ENCODE measurements at places on chromosomes 12 and 14.

DNA sequence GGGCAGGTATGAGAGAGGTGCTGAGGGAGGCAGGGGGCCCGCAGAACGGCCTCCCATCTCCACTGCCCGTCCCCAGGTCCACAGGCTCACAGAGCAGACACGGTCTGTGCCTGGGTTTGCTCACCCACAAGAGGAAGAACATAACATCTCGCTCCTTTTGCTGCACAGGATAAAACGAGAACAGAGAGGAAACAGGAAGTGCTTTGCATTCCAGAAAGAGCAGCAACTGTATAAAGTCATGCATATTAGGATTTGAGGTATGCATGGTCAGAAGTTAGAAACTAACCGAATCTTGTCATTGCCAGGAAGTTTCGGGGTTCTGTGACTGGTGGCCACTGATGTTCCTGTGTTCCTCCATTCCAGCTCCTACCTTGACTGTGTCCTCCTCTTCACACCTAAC, 25.0 kb downstream of the NTF3 start:
- no peak for DNase-seq

GRCh38 chr12:31589598-31589903, 1.4 kb downstream of the DENND5B start:
- DNase-seq: peak; percentile 9

GRCh38 chr14:62885451-62885850, 159.8 kb downstream of the KCNH5 start:
- no peak for DNase-seq

DNA sequence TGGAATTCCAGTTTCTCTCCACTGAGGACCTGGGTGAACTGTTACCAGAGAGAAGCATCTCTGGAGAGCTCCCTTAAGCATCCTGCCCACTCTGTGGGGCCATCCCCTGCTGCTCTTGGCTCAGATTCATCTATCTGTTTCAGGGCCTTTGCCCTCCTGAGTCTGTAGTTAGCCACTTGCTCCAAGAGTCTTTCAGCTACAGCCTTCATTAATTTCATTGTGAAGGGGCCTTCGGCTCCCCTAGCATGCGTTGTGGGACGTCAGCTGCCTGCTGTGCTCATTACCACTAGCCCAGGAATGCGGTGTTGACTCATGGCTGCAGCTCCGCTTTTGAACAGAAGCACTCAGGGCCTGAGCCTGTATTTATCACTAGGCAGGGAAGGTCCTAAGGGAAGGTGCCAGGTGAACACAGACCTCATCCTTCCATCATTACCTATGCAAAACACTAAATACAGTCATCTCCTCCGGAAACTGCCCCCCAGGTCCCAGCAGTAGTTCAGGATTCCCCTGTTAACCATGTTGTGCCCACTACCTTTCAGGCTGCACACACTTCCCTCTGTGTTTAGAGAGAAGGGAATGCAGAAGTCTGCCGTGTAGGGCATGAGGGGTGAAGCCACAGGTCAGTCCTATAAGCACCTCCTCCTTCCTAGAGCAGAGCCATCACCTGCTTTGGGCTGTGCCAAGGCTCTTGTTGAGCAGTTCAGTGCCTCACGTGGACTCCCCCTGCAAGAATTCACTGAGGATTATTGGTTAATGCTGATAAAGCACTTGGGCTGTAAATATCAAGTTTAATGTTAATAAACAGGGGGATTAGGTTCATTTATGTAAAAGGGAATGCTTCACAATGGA, 191.4 kb downstream of the CACNA1C start:
- no peak for DNase-seq

GRCh38 chr12:67649570-67650387, 1.2 kb downstream of the DYRK2 start:
- DNase-seq: no peak

DNA sequence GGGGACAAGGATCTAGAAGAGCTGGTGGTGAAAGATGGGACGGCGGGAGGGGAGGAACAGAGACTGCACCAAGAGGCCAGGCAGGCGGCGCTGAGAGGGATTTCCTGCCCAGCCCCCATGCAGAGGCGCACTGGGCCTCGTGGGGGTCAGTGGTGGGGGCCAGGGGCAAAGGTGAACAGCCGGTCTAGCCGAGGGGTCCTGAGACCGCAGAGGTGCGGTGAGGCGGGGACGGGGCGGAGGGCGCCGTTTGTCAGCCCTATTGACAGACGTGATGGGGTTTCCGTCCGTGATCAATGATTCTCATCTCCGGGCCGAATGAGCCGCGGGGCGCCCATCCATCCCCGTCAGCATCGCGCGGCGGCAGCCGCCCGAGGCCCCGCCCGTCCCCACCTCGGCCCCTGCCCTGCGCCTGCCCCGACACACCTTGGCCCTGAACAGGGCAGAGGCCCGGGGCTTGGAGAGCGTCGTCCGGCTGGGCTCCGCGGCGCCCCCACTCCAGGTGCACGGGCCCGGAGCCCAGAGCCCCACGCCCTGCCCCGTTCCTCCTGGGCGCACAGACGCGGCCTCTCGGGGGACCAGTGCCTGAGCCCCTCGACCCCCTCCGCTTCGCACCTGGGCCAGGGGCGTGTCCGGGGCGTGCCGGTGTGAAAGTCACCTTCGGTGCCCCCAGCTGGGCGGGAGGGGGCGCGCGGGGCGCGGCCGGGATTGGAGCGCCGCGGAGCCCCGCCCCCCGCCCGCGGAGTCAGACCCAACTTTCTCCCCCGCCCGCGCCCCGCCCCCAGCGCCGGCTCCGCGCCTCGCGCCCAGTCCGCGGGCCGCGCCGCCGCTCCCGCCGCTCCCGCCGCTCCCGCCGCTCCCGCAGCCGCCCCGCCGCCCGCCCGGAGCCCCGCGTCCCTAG, at the start of gene NXPH4:
Gene NXPH4, plus strand, starts transcription at position 781 of the 898 bp plus-strand sequence. CDS start 176 bp downstream, outside the sequence.
- DNase-seq: no peak

DNA sequence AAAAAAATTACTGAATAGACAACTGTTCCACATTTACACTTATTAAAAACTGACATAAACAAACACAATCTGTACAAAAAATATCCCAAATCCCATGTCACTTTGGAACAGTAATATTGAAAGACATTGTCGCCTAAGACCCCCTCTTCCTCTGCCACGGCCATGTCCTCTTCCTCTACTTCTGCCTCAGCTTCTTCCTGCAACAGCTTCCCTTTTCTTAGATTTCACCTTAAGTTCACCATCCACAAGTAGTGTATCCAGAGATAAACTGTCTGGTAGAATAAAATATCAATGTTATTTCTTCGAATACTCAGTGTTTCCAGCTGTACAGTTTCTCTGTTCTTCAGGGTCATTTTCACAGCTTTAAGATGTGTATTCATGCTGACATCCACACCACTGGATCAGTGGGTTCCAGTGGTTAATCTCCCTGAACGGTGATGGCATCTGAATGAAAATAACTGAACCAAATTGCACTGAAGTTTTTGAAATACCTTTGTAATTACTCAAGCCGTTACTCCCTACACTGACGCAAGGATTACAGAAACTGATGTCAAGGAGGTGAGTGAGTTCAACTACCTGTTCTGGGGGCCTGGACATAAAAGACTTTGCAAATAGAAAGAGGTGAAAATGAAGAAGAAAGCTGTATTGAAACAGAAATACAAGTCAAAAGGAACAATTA, 208.5 kb downstream of the C12orf50 start:
- no peak for DNase-seq

- no peak for DNase-seq
Observed at GRCh38 chr14:75489480-75489837, 32.8 kb upstream of the BATF start.

GRCh38 chr12:100539202-100539601, 34.3 kb upstream of the GAS2L3 start:
- DNase-seq: no peak

DNA sequence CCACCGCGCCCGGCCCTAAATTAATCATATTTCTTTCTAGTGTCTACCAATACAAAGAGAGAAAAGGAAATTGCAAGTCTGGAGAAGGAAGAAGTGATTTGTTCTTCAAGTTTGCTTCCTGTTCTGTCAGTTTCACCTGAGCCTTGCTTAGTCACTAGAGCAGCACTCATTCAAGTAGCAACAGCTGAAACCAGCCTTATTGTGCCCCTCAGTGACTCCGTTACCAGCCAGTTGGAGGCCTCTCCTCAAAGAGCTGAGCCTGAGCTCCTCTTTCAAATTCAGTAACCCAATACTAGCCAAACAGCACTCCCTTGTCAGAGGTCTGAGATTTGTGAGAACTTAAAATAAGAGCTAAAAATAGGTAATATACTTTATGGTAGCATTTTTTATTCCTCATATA, 17.4 kb downstream of the PAWR start:
- DNase-seq: no peak

GRCh38 chr12:10633541-10633940, 20.1 kb upstream of the MAGOHB start:
- DNase-seq: no peak

GRCh38 chr12:107503887-107504885, 181.4 kb upstream of the PWP1 start:
- DNase-seq: no peak

DNA sequence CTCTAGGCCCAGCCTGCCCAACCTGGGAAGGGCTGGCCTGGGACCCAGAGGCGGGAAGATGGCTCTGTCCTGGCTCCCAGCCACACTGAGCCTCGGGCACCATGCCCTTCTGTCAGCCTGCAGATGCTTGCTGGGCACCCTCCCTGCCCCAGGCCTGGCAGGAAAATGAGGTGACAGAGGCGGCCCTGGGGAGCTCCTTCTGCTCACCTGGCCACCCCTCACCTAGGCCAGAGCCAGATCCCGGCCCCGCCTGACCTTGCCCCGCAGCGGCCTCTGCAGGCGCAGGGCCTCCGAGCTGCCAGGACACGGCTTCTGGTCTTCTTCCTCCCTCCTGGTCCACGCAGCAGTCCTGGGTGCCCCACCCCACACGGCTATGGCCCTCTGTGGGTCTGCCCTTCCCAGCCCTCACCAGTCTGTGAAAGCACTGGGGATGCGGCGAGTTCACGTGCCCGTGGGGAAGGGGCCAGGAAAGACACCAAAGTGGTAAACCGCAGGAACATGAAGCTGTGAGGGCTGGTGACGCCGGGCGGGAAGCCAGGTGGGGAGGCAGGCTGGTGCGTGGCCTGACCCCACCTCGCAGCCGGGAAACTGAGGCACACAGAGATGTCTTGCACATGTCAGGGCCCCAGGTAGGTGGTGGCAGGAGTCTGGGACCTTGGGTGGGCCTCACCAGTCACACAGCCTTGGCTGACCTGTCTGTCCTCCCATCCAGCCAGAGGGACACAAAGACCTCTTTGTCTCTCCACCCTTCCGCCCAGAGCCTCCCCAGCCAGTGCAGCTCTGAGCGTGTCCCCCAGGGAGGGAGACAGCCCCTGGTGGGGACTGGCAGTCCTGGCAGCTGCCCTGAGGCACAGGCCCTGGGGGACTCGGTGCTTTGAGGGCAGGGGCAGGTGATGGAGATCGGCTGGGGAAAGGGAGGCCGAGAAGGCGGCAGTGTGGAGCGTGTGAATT, 12.8 kb downstream of the BAG5 start:
- no peak for DNase-seq

DNA sequence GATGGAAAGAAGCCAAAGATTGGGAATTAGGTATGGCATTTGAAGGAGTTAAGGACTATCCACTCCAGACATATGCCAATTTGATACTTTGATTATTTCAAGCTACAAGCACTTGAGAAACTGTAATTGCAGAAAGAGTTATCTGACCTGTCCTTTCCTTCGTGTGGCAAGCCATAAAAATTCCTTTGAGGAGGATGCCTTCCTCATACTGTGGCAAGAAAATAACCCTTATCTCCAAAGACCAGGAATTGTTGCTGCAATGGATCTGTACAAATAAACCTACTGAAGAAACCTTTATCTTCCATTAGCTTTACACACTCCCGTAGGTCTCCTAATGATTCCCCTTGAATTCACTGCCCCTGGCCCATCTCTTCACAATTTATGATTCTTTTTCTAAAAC, 165.1 kb upstream of the AMIGO2 start:
- no peak for DNase-seq

DNA sequence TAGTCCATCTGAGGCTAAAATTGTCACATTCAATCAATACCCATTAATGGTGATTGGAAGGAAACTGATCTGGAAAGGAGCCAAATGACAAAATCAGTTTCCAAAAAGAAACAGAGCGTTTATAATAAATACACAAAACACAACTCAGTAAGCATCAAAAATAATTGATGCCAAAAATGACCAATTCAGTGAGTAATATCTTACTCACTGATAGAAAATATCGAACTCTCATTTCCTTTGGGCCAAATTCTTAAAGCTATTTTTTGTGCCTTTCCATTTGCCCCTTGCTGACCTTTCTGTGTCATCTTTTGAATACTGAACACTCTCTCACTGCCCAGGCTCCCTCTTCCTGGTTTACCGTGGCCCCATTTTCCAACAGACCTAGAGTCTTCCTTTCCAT, 22.5 kb upstream of the ATP2B1 start:
- no peak for DNase-seq

DNA sequence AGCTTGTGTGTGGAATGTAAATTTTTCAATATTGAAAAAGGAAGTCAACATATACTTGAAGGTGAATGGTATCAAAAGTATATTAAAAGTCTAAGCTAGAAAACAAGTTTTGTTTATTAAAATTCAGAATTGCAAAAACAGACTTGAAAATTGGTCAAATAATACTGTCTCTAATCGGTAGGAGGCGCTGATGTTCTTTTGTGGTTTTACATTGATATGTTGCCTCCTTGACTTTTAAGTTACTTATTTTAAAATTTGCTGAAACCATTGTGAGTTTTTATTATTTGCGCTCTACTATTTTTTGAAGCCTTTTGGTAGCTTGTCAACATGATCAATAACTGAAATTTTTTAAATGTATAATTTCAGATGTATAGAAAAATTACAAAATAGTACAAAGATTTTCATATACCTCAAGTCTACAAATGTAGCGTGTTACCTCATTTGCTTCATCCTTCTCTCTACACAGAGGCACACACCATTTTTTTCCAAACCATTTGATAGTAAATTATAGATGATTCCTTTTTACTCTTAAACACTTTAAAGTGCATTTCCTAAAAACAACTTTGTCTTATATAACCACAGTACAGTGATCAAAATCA, 6.9 kb downstream of the RTRAF start:
- DNase-seq: no peak

GRCh38 chr12:96036765-96037455, 1.5 kb upstream of the LTA4H start:
- DNase-seq: no peak

DNA sequence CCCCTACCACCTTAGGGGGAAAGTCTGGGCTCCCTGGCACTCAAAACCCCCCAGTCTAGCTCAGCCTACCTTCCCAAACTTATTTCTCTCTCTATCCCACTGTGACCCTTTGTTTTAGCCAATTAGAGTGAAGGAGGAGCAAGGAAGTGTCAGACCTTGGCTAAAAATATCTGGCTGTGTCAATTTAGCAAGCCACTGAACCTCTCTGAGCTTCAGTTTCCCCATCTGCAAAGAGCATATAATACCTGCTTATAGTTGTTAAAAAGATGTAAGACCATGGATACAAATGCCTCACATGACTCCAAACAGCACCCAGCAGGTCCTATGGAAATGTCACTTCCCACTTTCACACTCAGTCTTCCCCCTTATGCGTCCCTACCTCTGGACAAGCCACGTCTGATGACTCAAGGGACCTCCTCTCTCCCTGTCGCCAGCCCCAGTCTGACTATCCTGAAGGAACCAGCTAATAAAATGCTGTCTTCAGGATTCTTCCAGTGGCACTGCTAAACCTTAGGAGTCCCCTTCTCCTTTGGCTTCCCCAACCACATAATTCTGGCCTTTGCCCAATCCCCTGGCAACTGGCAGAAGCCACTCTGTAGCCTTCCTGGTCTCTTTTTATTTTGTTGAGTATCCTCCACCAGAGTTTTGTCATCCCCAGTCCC, 19.3 kb downstream of the FOXN3 start:
- DNase-seq: no peak
